NCI-H1436 (cell line): ENCODE measurements at places on chromosomes 11 and 22.

GRCh38 chr22:41511521-41511968 is 32.7 kb downstream of the POLR3H start:
- no peak for DNase-seq

- DNase-seq: peak; percentile 7
These were observed 19.3 kb downstream of the GTPBP1 start for GRCh38 chr22:38724926-38725571.

GRCh38 chr11:126152586-126152985 is 58.9 kb downstream of the RPUSD4 start:
- no peak for DNase-seq

DNA sequence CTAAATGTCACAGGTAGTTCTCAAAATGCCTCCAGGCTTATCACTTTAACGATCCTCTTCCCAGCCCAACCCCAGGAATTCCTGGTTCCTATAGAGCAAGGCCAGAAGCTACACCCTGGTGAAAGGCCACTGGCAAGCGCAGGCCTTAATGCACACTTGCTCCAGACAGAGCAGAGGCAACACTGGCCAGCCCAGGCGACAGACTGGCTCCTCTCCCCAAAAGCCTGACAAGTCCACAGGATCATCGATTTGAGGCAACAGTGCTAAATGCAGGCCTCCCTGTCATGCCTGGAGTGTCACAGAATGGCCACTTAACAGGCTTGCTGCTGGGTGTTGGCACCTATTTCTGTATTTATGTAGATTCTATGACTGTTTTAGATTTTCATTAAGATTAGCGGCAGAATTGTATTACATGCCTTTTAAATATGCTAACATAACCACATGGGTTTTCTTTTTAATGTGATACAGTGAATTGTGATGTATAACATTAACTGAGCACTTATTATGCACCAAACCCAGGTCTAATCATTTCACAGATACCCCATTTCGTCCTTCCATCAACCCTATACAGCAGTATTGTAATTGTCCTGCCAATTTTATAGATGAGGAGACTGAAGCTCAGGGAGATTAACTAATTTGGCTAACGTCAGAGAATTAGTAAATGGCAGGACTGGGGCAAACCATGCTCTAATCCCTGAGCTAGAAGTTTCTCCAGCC is 38.6 kb downstream of the PACSIN2 start:
- no peak for DNase-seq

GRCh38 chr11:35567737-35568465 is 42.5 kb upstream of the PAMR1 start:
- no peak for DNase-seq

- peak; percentile 65 for DNase-seq
These were observed 38.0 kb downstream of the TMEM45B start for GRCh38 chr11:129853518-129854231.

DNA sequence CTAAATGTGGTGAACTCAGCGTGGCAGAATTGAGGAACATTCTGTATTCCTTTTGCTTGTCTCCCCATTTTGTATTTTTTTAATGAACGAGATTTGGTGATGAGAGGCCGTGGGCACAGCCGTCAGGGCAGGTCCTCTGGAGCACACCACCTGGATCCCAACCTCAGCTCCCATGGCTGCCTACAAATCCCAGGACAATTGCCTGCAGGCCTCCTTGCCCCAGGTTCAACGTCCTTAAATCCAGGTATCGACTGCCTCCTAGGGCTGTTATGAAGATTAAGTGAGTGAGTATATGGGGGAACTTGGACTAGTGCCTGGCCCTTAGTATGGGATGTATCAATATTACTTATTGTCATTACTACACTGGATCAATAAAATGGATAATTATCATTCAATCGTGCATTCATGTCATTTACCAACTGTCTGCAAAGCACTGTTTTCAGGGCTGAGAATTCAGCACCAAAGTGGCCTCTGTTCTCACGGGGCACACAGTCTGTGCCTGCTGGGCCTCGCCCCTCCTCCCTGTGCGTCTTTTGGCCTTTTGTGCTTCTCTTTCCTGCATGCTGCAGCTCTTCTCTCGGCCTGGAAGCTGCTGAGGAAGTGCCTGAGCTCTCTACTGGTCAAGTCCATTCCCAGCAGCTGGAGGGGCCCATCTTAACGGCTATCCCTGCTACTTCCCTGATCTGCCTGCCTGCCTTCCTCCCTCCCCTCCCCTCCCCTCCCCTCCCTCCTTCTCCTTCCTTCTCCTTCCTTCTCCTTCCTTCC is 1343.7 kb downstream of the BRD1 start:
- no peak for DNase-seq

DNA sequence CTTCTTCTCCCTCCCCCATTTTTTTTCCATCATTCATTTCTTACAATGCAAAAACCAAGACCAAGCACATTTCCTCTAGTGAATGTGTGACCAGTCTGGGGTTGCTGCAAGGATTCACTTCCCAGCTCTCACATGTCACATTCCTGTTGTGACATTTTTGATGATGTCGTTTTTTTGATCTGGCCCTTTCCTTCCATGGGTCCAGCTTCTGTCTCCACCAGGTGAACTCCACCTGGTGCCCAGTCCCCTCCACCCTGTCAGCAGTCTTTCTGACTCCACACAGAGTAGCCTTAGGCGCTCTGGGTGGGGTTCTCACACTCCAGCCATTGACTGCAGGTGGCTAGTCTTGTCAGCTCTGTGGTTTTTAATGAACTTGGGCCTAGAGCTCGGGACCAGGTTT is 15.6 kb downstream of the PANX1 start:
- no peak for DNase-seq

GRCh38 chr11:33543823-33544222 is 156.8 kb downstream of the C11orf91 start:
- DNase-seq: no peak

- DNase-seq: no peak
These were observed 35.5 kb downstream of the USP28 start for GRCh38 chr11:113839842-113840241.

GRCh38 chr11:108781946-108782345 is 117.1 kb downstream of the DDX10 start:
- no peak for DNase-seq

GRCh38 chr22:29203488-29204454 is 1.9 kb upstream of the EMID1 start:
- DNase-seq: no peak

- peak; percentile 23 for DNase-seq
These were observed 25.8 kb downstream of the KCNC1 start for GRCh38 chr11:17760102-17761029.

DNA sequence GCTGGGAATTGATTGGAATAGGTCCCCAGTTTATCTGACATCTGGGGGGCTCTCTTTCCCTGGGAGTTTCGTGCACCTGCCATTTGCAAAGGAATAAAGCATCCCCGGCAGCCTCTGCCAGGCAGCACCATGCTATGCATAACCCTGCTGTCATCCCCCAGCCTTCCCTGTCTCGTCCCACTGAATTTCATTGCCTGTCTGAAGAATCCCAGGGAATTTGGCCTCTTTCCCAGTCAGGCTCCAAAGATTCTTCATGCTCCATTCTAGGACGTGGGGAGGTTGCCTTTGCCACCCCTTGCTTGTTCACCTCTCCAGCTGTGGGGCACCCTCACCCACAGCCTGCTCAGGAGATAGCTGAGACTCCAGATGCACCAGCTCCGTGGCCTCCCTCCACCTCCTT is 195.1 kb upstream of the TBCEL start:
- DNase-seq: no peak

- no peak for DNase-seq
These were observed 43.4 kb upstream of the MICAL2 start for GRCh38 chr11:12066799-12067508.

- no peak for DNase-seq
These were observed 261.6 kb downstream of the TTC28 start for GRCh38 chr22:28418008-28418407.

GRCh38 chr11:132111838-132112237 is 741.4 kb downstream of the NTM start:
- DNase-seq: no peak

DNA sequence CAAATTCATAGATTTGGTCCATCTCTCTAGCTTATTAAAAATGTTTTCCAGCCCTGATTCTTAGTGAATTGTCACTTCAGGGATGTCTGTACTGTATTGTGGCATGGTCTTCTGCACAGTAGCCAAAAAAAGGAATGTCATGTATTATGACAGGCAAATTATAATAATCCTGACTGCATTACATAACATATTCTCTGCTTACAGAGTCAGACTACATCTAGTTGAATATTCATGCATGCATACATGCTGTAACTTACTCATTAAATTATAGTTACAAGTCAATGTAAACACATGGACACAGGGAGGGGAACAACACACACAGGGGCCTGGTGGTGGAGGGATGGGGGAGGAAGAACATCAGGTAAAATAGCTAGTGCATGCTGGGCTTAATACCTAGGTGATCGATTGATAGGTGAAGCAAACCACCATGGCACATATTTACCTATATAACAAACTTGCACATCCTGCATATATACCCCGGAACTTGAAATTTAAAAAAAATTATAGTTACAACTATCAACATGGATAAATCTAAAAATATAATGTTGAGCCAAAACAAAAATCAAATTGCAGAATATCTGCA is 31.5 kb upstream of the SMCO4 start:
- no peak for DNase-seq

DNA sequence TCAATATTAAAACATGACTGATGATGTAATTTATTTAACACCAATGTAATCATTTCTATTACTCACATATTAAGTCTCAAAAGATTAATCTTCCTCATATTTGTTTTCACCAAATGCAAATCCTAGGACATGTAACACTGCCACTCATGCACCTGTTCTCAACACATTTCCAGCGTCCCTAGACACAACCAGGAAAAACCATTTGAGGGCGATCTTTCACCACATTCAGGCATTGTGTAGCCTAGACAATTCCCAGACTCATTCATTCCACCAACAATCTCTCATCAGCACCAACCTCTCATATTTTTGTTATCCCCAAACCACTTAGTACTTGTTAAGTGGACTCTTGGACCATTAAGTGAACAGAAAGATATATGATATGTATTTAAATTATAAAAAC is 66.1 kb downstream of the SLC36A4 start:
- DNase-seq: peak; percentile 25

DNA sequence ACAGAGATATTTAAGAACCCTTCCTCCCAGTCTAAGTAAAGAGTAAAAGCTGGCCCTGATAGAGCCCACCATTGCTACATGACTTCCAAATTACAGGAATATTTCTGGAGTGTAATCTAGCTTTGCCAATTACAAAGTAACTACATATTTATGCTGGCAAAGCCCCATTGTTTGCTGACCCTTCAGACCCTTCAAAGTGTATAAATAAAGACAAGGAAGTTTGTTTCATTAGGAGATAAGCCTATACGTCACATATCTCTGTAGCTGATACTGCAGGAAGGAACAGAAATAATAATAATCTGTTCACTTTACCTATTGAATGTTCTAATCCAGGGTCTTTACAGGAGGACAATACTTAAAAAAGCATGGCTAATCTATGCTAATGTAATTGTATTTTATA is 375.1 kb downstream of the SOX6 start:
- no peak for DNase-seq

DNA sequence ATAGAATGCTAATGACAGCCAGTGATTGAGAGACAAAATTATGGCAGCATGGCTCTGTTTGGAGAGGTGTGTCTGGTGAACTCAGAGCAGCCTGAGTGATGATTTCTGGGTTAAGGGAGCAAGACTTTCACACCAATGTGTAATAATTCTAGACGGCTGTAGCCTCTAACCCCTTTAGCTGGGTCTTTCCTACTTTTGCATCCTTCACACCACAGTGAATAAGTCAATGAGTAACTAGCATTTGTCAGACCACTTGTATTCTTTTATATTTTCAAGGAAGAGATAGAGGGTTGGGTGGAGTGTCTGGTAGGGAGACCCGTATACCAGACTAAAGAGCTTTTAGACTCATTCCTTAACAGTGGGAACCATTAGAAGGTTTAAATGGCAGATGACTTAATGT is 50.4 kb downstream of the ATXN10 start:
- DNase-seq: no peak

- DNase-seq: no peak
These were observed 866 bp downstream of the GP1BB start for GRCh38 chr22:19723983-19724827.

- DNase-seq: no peak
These were observed 68.1 kb downstream of the CSTPP1 start for GRCh38 chr11:47004595-47005033.

DNA sequence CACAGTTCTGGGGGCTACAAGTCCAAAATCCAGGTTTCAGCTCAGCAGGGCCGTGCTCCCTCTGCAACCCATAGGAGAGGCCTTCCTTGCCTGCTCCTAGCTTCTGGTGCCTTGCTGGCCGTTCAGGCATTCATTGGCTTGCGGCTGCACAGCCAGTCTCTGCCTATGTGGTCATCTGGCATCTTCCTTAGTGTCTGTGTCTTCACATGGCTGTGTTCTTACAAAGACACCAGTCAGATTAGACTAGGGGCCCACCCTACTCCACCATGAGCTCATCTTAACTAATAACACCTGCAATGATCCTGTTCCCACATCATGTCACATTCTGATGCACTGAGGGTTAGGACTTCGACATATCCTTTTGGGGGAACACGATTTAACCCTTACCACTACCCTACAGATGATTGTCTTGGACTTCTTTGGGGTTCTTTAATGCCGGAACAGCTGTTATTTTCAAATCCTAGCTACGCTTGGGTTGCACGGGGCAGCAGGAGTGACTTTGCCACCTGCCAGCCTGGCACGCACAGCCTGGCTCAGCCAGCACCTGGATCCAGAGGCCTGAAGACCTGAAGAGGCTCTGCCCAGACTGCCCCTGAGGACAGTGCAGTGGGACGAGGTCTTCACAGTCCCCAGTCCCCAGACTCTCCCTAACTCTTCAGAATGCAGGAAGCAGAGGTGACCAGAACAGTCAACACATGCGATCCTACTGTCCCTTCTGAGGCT is 7.7 kb upstream of the NEAT1 start:
- no peak for DNase-seq

DNA sequence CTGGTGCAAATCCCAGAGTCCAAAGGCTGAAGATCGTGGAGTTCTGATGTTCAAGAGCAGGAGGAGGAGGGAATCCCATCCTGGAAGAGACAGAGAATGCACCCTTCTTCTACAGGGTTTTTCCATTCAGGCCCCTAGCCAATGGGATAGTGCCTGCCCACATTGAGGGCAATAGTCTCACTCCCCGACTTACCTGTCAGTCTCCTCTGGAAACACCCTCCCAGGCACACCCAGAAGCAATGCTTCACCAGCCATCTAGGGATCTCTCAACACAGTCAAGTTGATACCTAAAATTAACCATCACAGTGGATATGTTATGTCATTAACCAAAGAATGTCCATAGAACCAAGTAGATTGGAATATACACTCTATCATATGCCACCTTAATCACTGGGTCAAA is 72.9 kb downstream of the FAM83F start:
- DNase-seq: no peak

GRCh38 chr11:110297726-110298300 is 1.4 kb upstream of the RDX start:
- DNase-seq: no peak
